ENCODE measurements at places on chromosomes 5 and 9.

DNA sequence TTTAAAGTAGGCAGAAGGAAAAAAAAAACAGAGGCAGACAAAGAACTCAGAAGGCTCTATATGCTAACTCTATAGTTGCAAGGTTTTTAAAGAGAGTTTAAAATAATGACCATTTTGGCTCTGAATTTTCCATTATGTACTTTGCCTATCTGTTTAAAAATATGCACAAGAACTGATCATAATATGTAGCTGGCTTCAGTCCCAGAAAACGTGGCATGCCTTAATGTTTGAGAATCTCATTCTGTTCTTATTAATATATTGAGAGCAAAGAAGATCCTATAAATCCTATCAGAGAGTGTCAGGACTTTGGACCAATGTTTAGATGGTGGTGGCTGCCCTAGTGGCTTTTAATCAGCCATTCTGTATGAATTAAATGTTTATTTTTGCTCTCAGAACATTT, 121.5 kb downstream of the JMY start:
- DNase-seq = no peak

DNA sequence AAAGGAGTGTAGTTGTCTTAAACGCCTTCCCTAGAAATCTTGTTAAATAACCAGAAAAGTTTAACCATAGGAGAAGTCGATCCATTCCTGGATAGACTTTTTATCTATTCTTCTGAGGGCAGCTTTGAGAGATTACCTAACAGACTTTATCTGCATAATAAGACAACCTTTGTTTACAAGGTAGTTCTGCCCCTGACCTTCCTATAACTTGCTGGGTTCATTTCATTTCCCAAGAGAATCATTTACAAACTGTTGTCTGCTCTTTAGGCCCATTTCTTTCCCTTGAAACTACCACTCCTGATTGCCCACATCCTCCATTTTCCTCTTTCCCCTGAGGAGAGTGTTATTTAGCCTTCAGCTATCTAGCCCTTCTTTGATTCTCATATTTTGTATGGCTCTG, 65.9 kb upstream of the VPS13A start:
- no peak for DNase-seq

GRCh38 chr5:68521776-68522175, 306.2 kb downstream of the PIK3R1 start:
- DNase-seq = no peak

- peak; percentile 24 for DNase-seq
These were observed 61.2 kb upstream of the TAF11L2 start for GRCh38 chr5:17436761-17437221.

- no peak for DNase-seq
These were observed 42.3 kb upstream of the JMY start for GRCh38 chr5:79193643-79194042.

DNA sequence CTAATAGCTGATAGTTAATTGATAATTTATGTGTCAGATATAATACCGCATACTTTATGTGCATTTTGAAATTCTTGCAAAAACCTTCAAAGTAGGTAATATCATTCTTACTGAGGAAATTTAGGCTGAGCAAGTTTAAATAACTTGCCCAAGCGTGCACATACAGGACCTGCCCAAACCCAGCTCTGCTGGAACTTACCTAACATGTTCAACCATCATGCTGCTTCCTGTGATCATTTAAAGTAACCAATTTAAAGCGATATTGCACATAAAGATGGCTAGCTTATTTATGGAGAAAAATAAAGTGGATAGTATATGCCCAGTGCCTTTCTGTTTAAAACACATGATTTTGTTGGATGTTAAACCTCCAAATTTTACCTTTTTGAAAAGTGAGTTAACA, 4.3 kb downstream of the FAM174A start:
- DNase-seq = no peak

GRCh38 chr9:126652140-126652582, 38.4 kb downstream of the LMX1B start:
- DNase-seq = no peak

DNA sequence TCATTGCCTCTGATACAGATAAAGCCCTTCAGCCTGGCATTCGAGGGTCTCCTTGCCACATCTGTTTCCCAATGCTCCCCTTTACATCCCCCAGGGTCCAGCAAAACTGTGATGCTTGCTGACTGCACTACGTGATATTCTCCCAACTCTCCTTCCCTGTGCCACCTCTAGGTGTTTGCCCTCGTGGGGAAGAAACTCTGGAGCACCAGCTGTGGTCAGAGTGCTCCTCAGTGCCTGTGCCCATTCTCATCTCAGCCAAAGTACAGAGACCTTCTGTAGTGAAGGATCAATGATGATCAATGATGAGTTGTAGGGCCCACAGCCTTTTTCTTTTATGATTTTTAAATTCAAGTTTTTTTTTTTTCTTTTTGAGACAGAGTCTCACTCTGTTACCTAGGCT, 40.3 kb upstream of the MELK start:
- DNase-seq = no peak

- no peak for DNase-seq
These were observed 463.6 kb upstream of the MEF2C start for GRCh38 chr5:89346573-89346972.

- no peak for DNase-seq
These were observed 584.3 kb upstream of the KLF4 start for GRCh38 chr9:108073823-108074222.

- no peak for DNase-seq
These were observed 47.6 kb downstream of the PDCD1LG2 start for GRCh38 chr9:5557606-5558587.

DNA sequence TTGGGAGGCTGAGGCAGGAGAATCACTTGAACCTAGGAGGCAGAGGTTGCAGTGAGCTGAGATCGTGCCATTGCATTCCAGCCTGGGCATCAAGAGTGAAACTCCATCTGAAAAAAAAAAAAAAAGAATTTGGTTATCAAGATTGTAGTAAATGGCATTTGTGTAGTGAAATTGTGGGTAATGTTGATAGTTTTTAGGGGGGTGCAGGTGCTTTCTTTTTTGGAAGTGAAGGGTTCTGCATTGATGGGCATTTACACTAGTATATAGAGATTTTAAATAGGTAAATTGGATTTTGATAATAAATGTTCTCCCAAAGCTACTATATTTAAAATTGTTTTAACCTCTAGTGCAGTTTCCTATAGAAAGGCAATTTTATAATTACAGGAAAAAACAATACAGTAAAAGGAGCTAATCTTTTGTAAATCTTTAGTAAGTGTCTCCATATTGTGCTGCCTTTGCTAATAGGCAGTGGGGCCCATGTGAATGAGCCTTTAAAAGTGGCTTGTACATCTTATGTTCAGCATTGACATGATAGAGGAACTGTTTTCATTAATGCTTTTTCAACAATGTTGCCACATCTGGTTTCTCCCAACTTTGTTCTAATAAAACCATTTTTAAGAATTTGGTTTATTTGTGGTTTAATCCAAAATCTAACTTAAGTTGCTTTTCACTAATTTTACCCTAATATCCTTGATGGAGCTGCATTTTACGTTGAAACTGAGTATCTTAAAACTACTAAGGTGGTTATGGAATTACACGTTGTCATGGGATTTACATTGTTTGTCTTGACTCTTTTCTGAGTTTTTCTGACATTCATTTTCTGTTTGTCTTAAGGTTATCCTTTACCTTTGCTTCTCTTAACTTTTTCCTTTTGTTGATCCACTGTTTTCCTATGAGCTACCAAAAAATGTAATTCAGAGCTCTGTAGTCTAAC, 11.1 kb downstream of the MATR3 start:
- no peak for DNase-seq

- no peak for DNase-seq
These were observed 1349.5 kb downstream of the EFNA5 start for GRCh38 chr5:106321242-106321641.

DNA sequence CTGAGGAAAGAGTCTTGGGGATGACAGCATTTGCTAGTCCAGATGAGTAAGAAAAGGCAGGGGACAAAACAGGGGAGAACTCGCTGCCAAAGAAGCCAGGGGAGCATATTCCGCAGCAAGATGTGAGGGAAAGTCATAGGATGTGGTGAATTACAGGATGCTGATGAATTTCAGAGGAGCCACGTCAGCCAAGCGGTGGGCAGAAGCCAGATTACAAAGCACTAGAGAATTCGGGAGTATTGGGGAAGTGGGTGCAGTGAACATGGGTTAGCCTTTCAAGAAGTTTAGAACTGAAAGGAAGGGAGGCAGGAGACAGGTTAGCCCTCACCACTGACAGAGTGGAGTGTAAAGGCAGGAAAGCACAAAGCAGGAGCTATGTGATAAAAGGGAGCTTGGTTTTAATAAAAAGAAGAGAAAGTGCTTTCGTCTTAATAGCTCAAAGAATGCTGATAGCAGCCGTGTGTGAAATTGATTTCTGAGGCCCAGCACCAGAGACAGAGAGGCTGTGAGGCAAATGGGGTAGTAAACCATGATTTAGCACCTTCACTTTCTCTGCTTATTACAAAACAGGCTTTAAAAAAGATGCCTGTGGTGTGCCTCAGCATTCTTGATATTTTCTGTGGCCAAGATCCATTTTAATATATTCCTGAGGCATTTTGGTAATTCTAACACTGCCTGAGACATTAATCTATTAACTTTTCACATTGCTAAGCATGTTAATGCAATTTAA, 16.9 kb downstream of the ADAMTSL1 start:
- no peak for DNase-seq

DNA sequence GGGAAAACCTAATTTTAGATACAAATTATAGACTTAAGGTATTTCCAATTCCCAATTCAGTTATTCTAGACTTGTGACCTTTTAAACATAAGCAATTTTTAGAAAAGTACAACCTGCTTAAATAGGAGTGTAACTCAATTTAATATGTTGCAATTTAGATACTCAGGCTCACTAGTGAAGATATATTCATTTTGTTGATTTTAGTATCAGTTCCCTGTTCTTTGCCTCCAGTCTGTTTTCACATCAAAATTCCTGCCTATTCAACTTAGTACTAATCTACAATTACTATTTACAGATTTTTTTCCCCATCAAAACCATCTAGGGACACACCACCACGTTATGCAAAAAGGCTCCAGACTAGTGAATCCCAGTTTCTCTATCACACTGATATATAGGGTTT, 30.4 kb downstream of the PWWP2A start:
- no peak for DNase-seq
